ENCODE measurements at places on chromosomes 1 and 21.

GRCh38 chr1:55378582-55378981 is 163.4 kb upstream of the USP24 start:
- DNase-seq: no peak

GRCh38 chr1:198606020-198606438 is 32.8 kb upstream of the PTPRC start:
- no peak for DNase-seq

DNA sequence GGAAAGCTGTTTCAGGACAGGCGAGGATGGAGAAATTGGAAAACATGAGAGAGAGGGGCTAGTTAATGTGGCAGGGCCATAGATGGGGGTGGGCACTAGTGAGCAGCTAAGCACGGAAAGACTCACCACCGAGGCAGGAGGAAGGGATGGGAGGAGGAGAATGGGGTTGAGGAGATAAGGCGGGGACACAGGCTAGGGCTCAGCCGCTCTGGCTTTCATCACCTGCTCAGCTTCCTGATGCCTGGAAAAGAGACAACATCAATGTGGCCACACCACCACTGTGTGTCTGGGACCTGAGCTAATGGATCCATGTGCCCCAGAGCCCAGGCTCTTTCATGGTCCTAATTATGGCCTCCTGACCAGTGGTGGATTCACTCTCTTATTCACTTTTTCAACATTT is 27.6 kb downstream of the PMVK start:
- DNase-seq: no peak

GRCh38 chr1:152886085-152886484 is 8.0 kb downstream of the SMCP start:
- DNase-seq: no peak

Measured in activated CD4-positive, CD25-positive, alpha-beta regulatory T cell treated with anti-CD3 and anti-CD28 coated beads, Interleukin-2, amount 50 U/mL, for 16 hours (primary cell).